Fibroblast of upper back skin (primary cell): ENCODE measurements at places on chromosomes 12 and 14.

- DNase-seq = no peak
Measured at GRCh38 chr12:68269779-68270178, 16.4 kb upstream of the IL22 start.

DNA sequence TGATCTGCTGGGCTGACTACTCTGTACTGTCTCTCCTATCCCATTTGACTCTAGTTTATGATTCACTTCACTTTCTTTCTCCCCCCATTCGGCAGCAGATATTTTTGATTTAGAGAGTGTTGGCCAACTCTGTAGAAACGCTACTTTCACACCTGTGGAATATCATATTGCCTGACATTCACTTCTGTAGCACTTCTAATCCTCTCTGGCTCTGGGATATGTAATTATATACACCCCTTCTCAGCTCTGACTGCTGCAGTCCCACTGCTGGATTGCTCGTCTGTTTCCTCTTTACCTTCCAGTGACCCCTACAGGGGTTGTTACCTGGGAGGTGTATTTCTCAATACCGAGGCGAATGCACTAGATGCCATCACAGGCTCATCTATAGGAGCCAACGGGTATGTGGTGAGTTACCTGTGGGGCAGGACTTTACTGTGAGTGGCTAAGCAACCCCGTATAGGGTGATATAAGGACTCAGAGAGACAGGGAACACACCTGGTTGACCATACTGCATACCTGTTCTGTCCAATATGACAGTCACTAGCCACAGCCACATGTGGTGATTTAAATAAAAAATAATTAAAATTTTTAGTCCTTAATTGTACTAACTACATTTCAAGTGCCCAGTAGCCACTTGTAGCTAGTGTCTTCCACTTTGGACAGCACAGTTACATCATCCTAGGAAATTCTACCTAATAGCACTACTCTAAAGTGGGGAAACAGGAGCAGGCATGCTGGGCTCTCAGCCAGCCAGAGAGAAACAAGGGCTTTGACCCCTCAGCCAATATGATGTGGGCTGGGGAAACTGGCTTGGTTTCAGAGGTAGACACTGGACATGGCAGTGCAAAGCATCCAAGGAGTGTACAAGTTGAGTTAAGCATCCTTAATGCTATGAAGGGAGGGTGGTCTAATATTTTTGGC is 95.0 kb downstream of the C12orf75 start:
- no peak for DNase-seq

- peak; percentile 94 for DNase-seq
Measured at GRCh38 chr14:89922031-89922907, 32.3 kb downstream of the EFCAB11 start.

- DNase-seq = peak; percentile 22
Measured at GRCh38 chr14:78401866-78402265, 231.7 kb downstream of the NRXN3 start.

DNA sequence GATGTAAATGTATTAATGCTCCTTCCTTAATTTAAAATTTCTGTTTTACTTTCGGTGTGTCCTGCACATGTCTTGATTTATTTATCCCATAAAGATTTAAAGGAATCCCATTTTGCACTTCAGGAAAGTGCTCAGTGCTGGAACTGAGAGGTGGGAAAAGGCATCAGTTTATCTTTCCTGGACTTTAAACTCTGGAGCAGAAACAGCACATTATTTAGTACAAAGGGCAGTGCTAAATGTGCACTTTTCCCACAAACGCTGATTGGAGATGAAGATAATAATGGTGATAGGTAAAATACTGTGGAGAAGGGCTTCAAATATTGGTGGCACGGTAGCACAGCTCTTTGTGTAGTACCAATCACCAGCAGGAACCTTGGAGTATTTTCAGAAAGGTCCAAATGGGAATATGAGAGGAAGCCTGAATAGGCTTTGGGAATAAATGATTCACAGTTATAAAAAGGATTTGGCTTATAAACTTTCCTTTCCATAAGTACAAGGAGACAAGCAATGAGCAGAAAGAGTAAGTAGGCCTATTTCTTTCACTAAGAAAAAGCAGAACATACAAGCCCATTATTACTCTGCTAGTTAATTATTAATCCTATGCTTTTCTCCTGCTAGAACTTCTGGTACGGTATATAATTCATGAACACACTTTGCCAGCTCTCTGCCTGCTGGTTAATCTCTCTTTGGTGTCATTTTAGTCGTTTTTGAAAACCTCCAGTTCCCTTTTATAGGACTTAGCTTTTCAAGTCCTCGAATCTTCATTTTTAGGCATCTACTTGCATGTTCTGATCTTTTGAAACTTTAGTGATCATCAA is 58.3 kb downstream of the SLC15A5 start:
- no peak for DNase-seq
